CD14-positive monocyte (primary cell): ENCODE measurements at places on chromosomes 13 and 19.

GRCh38 chr19:16587833-16588823, 15.9 kb upstream of the SLC35E1 start:
- DNase-seq = peak; percentile 87

DNA sequence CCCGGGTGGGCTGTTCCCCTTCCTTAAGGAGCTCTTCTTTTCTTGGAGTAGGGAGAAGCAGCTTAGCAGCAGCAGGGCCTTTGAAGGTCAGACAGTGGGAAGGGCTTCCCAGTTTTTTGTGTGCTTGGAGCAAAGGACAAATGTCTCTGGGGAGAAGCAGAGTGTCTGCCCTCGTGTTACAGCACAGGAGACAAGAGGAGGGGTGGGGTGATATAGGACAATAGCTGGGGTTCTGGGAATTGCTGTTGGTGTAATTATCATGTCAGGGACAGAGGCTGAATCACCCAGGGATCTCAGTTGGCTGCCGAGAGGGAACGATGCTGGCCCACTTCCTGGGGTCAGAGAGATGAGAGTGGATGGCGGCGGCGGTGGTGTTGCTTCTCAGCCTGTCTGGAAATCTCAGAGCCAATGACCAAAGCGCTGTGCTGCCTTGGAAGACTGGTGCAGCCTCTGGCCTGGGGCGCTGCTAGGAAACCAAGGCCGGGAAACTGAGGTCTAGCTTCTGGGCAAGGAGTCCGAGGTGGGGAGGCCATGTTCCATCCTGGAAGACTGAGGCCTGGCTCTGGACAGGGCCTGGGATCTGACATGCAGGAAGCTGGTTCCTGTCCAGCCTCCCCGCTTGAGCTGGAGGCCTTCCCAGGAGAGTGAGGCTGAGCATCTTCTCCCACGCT, 1.2 kb downstream of the INAFM1 start:
- DNase-seq = no peak

DNA sequence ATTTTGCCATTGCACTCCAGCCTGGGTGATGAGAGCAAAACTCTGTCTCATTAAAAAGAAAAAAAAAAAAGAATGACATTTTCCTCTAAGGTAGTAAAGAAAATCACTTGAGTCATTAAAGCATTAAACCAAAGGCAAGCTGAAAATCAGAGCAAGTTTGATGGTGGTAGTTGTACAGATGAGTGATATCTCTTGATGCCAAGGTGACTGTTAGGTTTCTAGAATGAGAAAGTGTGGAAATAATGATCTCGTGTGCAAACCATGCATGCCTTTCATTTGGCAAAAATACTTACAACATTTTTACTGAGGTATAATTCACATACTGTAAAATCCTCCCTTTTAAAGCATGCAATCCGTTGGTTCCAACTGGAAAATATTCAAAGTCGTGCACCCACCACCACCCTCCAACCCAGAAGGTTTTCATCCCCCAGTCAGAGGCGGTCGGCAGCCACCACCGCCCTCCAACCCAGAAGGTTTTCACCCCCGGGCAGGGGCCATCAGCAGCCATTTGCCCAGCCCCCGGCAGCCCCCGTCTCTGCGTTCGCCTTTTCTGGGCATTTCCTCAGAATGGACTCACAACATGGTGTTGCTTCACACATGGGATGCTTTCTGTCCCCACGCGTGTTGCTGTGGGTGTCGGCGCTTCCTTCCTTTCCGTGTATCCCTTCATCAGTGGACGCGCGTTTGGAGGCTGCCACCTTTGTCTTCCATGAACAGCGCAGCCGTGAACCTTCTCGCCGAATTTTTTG, 90.2 kb downstream of the ATP11A start:
- no peak for DNase-seq

DNA sequence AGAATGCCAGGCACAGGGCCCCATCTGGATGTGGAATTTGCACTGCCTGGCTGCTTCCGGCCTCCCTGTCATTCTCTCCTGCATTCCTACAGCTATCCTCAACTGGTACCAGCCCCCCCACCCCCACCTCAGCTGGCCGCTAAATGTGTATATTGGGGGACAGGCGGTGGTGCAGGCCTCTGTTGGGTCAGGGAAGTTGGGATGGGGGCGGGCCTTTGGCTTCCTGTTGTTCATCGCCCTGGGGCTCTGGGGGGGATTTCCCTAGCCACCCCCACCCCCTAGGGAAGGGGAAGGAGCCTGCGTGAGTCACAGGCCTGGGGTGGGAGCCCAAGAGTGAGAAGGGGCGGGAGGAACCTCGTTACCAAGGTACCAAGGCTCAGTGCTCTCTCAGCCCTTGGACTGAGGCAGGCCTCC, 10.6 kb downstream of the POU2F2 start:
- DNase-seq = peak; percentile 95

DNA sequence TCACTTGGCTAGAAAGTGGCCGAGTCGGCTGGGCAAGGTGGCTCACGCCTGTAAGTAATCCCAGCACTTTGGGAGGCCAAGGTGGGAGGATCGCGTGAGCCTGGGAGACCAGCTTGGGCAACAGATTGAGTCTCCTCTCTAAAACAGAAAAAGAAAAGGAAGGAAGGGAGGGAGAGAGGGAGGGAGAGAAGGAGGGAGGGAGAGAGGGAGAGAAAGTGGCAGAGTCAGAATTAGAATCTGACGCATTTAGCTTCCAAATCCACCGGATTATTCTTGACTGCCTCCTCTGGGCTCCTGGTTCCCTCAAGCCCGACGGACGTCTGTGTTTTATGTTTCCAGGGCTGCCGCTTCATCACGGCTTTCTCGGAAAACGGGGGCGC, 22.5 kb downstream of the LRFN3 start:
- DNase-seq = no peak

DNA sequence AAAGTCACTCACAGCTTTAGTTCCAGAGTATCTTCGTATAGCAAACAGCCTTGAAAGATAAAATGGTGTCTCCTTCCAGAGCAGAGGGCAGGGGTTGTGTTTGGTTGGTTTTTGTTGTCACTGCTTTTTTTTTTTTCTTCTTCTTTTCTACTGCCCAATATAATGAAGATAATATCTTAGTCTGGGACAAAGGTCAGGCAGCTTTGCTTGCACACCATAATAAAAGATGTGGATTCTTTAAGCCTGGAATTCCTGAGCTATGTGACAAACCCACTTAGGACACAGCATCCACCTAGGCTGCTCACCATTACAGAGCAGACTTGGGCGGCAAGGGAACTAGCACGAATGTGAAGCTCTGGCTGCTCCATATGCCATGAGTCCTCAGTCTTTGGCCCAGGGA, 165.6 kb upstream of the MIR17HG start:
- DNase-seq = no peak

DNA sequence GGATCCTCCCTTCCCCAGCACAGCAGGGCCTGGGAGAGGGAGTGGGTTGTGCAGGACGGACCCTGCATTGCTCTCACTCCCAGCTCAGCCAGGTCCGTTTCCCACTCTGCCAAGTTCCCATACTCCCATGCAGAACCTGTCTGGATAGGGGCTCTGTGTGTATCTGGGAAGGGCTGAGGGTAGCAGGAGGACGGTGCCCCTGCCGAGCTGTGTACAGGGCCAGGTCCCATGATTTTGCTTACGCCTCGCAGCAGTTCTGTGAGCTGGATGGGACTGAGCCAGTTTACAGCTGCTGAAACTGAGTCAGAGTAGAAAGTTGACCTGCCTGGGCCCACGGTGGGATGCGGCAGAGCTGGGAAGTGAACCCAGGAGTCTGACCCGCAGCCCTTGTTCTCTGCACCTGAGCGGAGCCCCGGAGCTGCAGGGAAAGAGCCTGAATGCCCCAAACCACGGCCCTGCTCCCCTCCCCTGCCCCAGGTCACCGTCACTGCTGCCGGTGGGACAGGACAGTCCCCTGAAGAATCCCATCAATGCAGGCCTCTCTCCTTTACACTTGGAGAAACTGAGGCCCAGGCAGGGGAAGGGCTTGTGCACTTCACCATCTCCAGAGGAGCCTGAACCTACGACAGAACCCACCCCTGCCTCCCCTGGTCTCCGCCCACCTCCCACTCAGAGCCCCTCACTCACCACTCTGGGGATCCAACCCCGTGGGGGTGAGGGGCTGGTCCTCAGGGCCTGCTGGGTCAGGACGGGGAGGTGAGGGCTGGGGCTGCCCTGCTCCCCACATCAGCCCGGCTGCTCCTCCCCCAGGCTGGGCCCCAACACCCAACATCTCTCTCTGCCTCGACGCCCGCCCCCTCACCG, 3.5 kb downstream of the LILRB5 start:
- no peak for DNase-seq

DNA sequence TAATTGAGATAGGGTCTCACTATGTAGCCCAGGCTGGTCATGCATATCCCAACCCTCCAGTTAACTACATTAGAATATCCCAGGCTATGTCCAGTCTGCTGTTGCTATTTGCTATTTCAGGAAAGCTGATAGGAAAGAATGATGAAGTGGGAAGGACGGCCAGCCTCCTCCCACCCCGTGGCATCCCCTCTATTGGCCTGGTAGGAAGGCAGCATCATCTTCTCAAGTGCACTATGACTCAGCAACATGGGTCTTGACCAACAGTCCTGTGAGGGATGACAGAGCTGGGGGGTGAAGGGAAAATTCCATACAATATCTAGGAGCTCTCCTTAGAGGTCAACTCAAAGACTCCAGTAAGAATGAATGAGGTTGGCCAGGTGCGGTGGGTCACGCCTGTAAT, 48.0 kb upstream of the ABCC4 start:
- DNase-seq = no peak

- DNase-seq = no peak
Measured at GRCh38 chr19:4641132-4641531, 1.8 kb downstream of the TNFAIP8L1 start.

- no peak for DNase-seq
Measured at GRCh38 chr19:5470264-5470671, 15.1 kb downstream of the ZNRF4 start.

DNA sequence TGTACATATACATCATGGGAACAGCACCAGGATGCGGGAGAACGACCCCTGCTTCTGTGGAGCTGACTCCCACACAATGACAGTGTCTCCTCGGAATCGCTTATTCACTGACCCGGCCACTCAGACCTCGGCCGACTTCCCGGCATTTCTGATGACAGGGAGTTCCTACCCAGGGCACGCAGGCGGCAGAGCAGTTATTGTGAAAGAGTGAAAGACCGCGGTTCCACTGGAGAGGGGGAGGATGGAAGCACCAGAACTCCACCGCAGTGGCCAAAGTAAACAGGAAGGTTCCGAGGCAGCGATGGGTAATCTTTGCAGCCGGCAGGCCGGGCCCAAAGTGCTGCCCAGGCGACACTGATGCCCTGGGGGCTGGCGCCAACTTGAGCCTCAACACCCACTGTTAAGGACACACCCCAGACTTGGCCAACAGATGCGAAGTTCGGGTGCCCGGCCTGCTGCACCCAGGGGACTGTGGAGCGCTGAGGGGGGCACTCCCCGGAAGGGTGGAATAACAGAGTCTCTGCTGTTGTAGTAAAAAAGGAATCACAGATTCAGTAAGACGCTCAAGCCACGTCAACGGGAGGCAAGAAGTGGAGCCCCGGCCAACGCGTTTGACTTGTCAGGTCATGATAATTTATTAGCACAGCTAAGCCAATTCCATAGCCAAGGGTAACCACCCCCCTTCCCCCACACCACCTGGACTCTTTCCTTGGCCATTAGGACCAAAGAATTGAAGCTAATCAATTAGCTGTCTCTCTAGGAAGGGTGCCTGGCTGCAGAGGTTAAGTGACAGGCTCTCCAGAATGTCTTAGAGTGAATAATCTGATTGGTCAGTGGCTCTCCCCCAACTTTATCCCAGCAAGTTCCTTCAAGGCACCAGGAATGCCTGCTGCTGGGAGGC, 5.8 kb downstream of the MLLT1 start:
- peak; percentile 87 for DNase-seq

DNA sequence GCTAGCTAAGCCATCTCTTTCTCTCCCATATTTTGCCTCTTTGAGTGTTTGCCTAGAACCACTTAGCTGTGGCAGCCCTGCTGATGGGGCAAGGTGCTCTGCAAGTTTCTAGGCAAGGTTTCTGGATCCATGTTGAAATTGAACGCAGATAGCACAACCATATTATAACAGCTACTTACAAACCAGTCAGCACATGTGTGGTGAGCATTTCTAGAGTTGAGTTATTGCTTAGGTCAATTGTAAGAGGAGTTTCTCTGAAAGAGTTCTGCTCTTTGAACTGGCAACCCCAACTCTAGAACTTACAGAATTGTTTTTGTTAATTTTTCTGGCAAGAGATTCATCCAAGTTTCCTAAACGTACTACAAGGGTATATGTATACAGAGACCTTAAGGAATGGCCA, 103.3 kb downstream of the GGACT start:
- DNase-seq = no peak
